Right ventricle myocardium superior (tissue), 1 donor: ENCODE measurements at places on chromosomes 7 and 10.

- no peak for DNase-seq
These were observed 288.3 kb upstream of the HABP2 start for GRCh38 chr10:113264333-113265131.

DNA sequence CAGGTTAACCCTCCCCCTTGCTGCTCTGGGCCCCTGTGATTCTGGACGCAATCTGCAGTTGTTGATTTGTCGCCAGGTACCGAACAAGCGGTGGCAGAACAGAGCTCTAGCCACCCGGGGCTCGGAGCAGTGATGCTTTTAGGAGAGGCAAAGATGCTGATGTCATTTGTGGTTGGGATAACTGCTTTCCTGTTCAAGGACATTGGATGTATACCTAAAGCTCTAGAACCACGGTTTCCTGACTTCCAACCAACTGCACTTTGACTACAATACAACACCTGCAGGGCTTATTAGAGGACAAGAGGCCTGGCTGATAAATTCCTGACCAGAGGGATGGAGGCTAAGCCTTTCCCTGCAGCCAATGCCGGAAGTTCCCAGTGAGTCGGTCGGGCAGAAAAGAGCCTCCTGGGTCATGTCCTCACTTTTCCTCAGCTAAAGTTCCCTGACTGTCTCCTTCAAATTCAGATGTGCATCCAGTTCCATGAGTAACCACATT lies 6.5 kb upstream of the RBM20 start:
- DNase-seq = no peak

- DNase-seq = no peak
These were observed 178.7 kb downstream of the JAZF1 start for GRCh38 chr7:28001896-28002295.

- DNase-seq = no peak
These were observed 233.1 kb upstream of the PFKP start for GRCh38 chr10:2834214-2834613.

- no peak for DNase-seq
These were observed 67.2 kb downstream of the RABGEF1 start for GRCh38 chr7:66807736-66808135.

- DNase-seq = no peak
These were observed 537.3 kb upstream of the MGMT start for GRCh38 chr10:128929767-128930166.

DNA sequence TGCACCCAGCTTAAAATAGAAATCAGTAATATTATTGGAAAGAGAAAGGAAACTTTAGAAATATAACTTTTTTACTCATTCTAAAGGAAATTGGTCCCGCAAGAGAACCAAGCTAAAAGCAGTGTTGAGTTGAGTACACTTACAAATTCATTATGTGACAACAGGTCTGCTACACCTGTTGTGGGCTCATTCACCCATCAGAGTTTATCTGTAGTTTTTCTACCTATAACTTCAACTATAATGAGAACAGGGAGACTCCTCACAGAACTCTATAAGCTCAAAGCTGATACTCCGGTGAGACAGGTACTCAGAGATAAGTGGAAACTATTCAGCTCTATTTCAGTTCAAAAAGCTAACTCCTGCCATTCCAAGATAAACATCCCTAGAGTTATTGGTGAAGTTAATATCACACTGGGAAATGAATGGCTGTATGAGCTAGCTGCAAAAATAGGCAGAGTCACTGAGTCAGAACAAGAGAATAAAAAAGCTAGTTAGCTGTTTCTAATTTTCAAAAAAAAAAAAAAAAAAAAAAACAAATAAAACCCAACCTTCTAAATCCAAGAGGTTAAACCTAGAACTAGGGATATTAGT lies 121.3 kb downstream of the PPP1R3A start:
- DNase-seq = no peak

DNA sequence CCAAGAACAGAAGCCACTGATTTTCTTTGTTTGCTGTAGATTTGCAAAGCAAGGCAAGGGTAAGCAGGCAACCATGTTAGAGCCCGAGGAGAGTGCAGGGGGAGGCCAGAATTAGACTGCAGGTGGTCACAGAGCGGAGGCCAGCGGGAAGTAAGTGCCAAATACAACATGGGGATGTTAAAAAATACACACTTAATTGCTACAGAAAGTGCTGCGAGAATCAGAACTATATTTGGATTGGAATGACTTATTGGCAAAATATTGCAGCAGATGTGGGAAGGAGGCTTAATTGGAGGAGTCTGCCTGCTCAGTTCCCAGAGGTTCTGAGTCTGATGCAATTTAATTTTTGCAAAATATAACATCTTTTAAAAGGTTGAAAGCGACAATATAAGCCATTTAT lies 49.7 kb upstream of the ADCY1 start:
- peak; percentile 43 for DNase-seq

- DNase-seq = peak; percentile 46
These were observed 91.5 kb downstream of the ARID5B start for GRCh38 chr10:61992671-61993668.

GRCh38 chr7:107909445-107909844 lies 18.5 kb downstream of the DLD start:
- DNase-seq = no peak

GRCh38 chr10:21727452-21728168 lies 193.6 kb downstream of the MLLT10 start:
- DNase-seq = no peak

DNA sequence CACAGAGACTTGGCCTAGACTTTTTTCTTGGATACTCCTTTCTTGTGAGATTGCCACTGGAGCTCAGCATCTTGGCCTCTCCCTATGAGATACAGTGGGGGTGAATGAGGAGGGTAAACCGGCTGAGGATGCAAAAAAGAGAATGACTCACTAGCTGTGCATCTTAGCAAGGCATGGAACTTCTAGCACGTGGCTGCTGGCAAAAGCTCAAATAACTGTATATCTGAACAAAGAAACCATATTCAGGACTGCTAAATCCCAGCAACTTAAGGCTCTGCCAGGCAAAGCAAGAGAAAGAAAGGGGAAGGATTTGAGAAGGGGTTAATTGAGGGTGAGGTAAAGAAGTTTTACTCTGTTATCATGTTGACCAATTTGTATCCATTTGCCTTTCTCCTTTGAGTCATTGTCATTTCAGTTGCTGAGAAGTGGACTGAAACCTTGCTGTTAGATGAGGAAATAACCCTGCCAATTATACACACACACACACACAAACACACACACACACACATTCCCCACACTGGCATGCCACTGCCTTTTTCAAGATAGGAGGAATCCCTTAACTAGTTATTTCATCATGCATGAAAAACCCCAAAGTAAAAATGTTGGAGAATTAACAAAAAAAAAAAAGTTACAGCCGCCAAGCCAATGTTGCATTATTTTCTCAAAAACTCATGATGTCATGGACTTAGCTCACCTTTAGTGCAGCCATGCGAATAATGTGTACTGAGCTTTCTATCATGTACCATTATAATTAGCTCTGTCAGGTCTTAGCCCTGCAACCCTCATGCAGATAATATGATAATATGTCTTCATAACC lies 997.3 kb downstream of the LRMDA start:
- no peak for DNase-seq
